GM04504 (cell line): ENCODE measurements at places on chromosomes 4 and X.

GRCh38 chr4:19969492-19969891, 282.2 kb upstream of the SLIT2 start:
- no peak for DNase-seq

- no peak for DNase-seq
Observed at GRCh38 chrX:154351183-154352011, 23.0 kb downstream of the FLNA start.

GRCh38 chr4:85656759-85657505, 182.0 kb downstream of the ARHGAP24 start:
- no peak for DNase-seq

DNA sequence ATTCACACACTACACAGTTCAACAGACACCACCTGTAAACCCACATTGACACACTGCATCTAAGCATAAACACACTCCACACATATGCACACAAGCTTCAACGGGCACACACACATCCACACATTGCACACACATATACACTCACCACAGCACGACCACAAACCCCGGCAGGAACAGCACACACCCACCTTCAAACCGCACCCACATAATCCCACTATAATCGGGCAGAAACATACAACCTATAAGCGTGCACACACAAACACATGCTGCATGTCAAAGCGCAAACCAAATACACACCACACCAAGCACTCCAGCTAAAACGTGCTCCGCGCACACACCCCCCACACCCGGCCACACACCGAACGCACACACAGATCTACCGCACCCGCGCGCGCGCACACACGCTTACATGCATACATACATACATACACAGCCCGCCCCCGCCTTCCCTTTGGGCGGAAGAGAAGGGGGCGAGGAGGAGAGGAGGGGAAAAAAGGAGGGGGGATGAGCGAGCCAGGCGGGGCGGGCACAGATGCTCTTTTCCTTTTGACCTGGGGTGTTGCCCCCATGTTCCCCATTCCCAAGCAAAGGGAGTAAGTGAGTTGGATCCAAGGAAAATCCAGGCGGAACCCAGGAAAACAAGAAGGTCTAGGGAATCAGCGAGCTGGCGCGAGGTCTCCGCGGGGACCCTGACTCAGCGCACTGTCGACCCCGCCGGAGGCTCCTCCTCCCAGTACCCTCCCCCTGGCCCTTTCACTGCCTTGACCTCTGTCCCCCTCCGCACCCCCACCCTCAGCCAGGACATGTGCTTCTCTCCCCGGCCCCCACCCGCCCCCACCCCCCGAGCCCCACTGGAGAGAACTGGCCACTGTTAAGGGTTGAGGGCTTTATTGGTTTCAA, 9.9 kb downstream of the ARHGAP36 start:
- no peak for DNase-seq

- DNase-seq: no peak
Observed at GRCh38 chr4:3531318-3531878, 824 bp downstream of the LRPAP1 start.

- DNase-seq: no peak
Observed at GRCh38 chr4:41712425-41712824, 36.1 kb downstream of the PHOX2B start.

DNA sequence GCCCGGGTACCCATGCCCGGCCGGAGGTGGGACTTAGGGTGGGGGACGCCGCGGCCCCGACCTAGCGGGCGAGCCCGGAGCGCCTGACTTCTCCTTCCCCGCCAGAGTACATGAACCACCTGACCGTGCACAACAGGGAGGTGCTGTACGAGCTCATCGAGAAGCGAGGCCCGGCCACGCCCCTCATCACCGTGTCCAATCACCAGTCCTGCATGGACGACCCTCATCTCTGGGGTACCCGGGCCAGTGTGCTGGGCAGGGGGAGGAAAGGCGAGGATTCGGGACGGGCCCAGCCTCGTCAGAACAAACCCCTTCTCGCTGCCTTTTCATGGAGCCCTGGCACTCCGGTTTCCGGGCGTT, 622 bp downstream of the TAFAZZIN start:
- DNase-seq: no peak

DNA sequence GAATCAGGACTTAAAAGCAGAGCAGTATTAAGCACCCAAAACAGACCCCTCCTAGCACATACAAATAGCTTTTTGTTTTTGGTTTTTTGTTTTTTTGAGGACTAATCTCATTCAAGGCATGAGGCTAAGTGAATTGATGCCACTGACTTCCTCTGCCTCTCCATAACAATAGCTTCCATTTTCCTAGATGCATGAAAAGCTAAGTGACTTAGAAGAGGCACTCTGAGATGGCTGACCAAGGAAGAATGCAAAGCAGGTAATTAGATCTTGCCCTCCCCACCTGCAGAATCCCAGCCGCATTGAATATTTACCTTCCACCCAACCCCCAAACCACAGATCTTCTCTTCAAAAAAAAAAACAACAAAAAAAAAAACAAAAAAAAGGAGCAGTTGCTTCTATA, 7.4 kb upstream of the KDR start:
- no peak for DNase-seq

- DNase-seq: no peak
Observed at GRCh38 chrX:108217876-108218275, 126.3 kb downstream of the ATG4A start.
